ENCODE measurements at places on chromosomes 5 and 9. TPM values are rescaled to one million over a fixed set of nuclear protein-coding genes. Genes with fewer than 3 reads are reported as not detected.

GRCh38 chr5:103562453-103563157 is at the start of gene NUDT12:
TSS of gene NUDT12 (minus strand) at chr5:103562789. CDS start at chr5:103560248, 2,541 bp downstream.
- peak; percentile 85 for DNase-seq

DNA sequence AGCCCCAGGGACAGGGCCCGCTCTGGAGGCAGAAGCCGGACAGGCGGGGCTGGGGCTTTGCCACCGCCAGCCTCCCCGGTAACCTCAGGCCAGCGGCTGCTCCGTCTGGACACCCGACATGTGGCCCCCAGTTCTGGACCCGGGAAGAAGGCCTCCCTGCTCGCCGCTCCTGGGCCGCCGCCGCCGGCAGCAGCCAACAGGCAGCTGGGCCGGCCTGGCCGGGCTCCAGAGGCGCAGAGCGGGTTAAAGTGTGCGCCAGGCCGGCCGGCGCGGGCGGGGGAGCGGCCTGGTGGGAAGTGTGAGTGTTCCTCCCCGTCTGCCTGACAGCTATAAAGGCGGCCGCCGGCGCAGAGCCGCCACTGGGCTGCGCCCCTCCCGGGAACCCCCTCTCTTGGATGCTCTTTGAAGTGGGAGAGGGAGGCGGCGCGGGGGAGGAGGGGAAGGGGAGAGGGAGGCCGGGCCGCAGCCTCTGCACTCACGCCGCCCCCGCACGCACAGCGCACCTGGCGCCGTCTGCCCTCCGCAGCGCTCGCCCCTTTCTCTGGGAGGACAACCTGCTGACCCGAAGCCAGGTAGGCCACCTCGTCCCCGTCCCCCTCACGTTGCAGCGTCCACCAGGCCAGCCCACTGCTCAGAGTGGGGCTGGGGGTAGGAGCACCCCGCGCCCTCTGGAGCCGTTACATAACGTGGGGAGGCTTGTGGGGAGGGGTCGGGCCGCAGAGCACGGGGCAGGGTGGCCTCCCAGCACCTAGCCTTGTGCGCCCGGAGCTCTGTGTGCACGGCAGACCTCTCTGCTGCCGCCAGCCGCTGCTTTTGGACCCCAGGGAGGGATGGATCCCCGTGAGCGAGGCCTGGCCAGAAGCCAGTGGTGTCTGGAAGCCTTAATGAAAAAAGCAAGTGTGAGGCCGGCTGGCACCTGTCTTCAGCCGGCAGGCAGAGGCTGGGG is at the start of gene ADAMTSL2:
TSS of gene ADAMTSL2 (plus strand) at position 359 of the 946 bp plus-strand sequence. CDS start 2,009 bp downstream, outside the sequence.
- DNase-seq, result peak; percentile 81

DNA sequence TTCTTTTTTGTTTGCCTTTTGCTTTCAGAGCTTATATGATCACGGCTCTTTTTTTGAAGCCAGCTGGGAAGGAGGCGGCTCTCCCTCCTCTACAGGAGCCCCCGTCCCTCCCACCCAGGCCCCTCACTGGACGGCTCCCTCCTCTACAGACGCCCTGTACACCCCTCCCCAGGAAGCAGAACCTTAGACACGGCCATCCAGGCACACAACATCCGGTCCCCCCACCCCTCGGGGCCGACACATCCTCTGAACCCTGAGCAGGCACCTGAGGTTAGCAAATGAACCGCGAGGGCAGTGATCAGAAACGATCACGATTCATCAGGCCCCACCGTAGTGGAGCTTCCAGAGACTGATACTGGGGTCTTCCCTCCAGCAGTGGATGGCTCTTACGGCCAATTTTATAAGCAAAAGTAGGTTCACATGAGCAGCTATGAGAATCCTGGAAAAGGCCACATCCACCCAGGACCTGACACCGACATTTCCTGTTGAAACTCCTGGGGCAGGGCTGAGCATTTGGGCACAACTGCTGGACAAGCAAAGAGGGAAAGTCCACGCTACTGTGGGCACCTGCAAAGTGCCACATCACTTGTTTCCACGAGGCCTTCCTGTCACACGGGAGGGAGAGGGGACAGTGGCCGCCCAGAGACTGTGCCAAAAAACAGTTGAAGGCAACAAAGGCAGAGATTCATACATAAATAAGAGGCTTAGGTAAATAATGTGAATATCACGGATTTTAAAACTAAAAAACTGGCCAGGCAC is 78.9 kb downstream of the SEMA4D start:
- no peak for DNase-seq

DNA sequence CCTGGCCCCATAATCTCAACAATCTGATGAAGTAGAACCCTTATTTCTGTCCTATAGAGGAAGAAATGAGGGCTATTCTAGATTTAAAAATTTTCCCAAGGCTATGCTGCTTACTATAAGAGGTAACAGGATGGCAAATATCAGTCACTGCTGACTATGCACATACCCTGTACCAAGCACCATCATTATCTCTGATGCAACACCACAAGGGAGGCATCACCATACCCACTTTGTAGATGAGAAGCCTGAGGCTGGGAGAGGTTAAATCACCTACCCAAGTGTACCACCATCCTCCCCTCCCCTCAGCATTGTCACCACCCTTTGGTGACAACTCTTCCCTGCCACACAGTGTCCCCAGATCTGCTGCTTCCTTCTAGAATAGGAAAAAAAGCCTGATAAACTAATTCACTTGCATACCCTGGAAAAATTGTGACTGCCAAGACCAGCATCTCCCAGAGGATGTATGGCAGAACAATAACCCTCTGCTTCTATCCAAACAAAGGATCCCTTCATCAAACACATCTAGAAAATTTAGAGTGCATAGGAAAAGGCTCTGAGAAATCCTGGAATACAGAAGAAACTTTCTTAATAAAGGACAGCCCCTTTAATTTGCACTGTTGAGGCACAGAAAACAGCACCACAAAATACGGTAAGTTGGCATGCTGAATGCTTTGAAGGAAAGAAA is 48.3 kb downstream of the PRRC1 start:
- DNase-seq, result no peak

DNA sequence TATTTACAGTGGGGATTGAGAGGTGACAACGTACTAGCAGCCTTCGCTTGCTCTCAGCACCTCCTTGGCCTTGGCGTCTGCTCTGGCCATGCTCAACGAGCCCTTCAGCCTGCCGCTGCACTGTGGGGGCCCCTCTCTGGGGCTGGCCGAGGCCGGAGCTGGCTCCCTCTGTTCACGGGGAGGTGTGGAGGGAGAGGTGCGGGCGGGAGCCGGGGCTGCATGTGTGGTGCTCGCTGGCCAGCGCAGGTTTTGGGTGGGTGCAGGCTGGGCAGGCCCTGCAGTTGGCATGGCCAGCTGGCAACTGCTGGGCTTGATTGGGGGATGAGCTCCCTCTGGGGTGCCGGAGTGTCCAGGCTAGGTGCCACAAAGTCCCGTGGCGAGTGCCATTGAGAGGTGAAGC is 5.8 kb upstream of the DMRTA1 start:
- DNase-seq, result no peak

DNA sequence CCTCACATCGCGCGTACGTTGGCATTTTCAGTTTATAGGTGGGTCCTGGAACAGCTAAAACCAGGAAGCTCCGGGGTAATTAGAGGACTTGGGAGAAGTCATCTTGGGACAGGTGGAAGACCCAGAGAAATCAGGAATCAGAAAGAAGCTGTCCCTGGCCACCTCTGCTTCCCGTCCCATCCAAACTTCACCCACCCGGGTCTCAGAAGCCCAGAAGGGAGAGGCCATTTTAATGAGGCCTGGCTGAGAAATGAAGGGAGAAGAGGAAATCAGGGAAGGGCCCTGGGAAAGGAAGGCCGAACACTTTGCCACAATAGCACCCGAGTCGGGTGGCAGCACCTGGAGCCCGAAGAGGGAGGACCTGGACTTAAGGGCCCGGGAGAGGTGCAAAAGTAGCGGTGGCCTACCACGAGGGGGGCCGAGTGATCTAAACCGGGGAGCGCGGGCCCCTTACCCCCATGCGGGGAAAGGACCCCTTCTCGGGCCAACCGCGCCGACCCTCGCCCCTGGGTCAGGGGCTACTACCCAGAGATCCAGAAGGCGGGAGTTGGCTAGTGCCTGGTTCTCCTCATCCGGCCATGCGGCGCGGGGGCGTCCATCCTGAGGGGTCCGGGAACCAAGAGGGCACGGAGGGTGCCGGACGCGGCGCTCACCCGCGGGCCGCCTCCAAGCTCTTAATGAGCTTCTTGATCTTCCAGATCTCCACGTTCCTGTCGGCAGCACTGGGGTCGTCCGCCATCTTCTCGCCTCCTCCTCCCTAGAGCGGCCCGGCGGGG is 668 bp downstream of the ETF1 start:
- peak; percentile 14 for DNase-seq

The ARHGEF39 gene
- polyA plus RNA-seq, result 5.6 TPM

DNA sequence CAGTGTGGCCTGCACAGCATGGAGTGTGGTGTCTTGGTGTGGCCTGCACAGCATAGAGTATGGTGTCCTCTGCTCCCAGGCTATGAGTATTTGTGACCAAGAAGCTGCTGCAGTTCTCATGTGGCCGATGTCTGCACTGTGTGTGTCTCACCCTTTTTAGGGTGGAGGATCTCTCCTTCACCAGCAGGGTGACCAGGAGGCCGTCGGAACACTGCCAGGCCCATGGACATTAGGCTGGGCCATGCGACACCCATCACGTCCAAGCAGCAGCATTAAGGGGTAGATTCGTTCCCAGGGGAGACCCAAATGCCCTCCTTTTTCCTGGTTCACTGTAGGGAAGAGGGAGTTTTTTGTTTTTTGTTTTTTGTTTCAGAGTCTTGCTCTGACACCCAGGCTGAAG is 115.3 kb upstream of the SPIN1 start:
- no peak for DNase-seq

- no peak for DNase-seq
These were observed 2.2 kb downstream of the GBGT1 start for GRCh38 chr9:133161547-133161950.

GRCh38 chr5:33806738-33807442 is 84.9 kb downstream of the ADAMTS12 start:
- no peak for DNase-seq

DNA sequence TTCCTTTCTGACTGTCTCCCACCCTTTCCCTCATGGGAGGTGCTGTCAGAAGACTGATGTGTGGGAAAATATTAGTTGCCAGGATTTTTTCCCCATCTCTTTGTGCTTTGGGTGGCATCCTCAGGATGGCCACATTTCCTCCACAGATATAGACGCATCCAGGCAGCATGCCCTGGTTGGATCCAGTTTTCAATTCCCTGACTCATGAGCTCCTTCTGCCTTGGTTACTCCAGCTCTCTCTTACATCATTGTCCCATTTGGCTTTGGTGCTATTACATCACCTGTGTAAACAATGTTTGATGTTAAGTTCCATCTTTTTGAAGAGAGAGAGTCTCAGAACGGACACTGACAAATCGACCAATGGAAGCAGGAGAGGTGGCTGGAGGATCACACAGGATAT is 302.5 kb downstream of the CDH18 start:
- no peak for DNase-seq

DNA sequence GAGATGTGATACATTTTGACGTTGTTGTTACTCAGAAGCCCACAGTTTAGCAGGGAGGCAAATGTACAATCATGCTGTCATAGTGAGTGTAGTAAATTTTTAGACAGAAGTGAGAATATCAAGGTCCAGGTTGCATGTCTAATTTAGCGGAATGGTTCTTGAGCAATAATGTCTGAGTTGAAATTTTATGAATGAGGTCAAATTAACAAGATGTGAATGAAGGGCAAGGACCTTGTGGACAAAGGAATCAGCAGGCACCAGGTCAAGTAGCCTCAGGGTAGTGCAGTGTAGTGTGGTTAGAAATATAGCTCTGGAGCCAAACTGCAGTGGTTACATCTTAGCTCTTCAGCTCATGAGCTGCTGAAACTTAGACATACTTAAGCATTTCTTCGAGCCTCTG is 36.2 kb downstream of the TNFSF8 start:
- DNase-seq, result no peak

- DNase-seq, result peak; percentile 81
These were observed 1.4 kb downstream of the IL11RA start for GRCh38 chr9:34653151-34654072.

The NR5A1 gene
- not detected for polyA plus RNA-seq
